ENCODE measurements at places on chromosomes 12 and 14.
A peak's percentile ranks its signal among the peaks of the same experiment; 100 is the strongest.

- H3K27ac ChIP-seq: no peak overlapping the region
- H3K27me3 ChIP-seq: no peaks in the 10 kb centered on the region
- H3K36me3 ChIP-seq: no peaks in the 10 kb centered on the region
- H3K4me3 ChIP-seq: no peak overlapping the region
- peak; percentile 28 for DNase-seq
These were observed 42.0 kb upstream of the RASSF3 start for GRCh38 chr12:64568298-64568697.

DNA sequence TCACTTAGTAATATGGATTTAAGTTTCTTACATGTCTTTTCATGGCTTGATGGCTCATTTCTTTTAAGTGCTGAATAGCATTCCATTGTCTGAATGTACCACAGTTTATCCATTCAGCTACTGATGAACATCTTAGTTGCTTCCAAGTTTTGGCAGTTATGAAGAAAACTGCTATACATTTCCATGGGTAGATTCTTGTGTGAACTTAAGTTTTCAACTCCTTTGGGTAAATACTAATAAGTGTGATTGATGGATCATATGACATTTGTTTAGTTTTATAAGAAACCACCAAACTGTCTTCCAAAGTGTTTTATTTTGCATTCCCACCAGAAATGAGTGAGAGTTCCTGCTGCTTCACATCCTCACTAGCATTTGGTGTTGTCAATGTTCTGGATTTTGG, 119.2 kb downstream of the NAV3 start:
- H3K27ac ChIP-seq: no peak overlapping the region
- no peaks in the 10 kb centered on the region for H3K4me1 ChIP-seq

DNA sequence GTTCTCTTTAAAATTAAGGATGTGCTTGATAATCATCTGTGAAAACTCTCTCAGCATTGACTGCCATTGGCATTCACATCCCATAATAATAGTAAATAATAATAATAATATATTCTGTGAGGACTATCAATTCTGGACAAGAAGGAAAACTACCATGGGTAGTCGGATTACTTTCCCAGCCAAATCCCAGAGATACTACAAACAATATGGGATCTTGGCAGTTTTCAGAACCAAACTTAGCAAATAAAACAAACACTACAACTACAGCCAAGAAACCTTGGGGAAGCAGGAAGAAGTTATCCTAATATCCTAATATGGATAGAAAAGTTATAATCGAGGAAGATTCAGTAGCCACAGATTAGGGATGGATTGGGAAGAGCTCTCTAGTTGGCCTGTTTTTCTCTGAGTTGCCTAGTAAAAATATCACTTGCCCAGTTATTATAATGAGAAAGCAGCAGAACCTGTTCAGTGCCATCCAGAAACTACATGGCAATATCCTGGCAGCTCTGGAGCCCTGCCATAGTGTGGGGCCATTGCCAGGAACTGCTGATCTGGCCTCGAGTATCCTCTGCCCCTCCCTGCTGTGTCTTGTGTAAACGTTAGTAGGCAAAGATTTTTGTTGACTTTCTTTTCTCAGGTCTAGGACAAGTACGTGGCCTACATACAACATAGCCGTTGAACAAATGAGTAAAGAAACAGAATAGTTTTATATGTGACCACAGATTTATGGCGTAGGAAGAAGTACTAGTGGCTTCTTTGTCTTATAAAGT, 193.5 kb downstream of the SLC2A13 start:
- H3K27ac ChIP-seq: no peak overlapping the region
- no peak overlapping the region for H3K4me3 ChIP-seq
- H3K36me3 ChIP-seq: no peaks in the 10 kb centered on the region
- H3K27me3 ChIP-seq: no peaks in the 10 kb centered on the region
- peaks cover 5% of the 10 kb centered on the region for H3K4me1 ChIP-seq

DNA sequence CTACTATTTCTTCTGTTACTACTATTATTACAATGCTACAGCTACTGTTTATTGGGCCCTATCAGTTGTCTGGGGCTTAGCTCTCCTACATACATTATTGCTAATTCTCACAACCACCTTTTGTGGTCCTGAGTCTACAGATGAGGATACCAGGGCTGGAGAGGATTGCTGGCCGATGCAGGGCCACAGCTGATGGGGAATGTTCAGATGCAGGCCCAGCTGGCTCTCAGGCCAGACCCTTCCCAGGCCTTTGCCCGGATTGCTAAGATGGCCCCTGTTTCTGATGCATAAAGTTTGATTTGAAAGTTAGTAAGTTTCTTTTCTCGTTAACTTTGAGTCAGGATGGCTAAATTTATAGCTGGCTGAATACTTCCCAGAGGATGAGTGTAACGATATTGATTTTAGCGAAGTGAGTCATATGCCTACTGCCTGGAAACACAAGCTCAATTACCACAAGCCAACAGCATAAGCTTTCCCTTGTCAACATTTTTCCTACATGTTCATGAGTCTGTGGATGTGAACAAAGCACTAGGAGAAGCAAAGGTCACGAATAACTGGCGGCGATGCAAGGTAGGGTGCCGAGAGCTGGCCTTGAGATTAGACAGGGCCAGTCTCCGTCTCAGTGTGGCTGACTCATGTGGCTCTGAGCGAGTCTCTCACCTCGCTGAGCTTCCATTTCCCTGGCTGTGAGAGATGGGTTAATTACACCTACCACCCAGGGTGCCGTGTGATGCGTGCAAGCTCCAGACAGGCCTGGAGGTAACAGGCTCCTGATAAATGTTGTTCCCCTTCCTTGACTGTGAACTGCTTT, 111.0 kb downstream of the BEGAIN start:
- DNase-seq: no peak
- no peaks in the 10 kb centered on the region for H3K4me1 ChIP-seq
- H3K27ac ChIP-seq: no peak overlapping the region
- H3K36me3 ChIP-seq: no peaks in the 10 kb centered on the region

DNA sequence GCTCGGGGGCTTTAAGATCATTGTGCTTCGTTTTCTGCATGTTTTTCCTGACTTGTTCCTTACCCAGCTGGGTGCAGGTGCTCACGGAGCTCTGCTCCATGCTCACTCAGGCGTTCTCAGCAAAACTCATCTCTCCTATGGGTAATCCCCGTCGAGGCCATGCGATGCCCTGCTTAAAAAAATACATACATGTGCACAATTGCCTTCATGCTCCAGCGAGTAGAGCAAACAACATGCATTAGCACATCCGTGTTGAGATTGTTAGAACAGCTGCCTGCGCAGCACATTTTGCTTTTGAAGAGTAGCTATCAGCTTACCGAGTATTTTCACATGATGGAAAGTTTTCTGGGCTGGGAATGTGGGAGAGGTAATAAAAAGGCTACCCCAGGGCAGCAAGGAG, 16.2 kb downstream of the AACS start:
- H3K27ac ChIP-seq: no peak overlapping the region
- no peaks in the 10 kb centered on the region for H3K36me3 ChIP-seq
- H3K4me3 ChIP-seq: no peak overlapping the region
- H3K27me3 ChIP-seq: no peaks in the 10 kb centered on the region
- H3K4me1 ChIP-seq: no peaks in the 10 kb centered on the region
- no peak for DNase-seq

DNA sequence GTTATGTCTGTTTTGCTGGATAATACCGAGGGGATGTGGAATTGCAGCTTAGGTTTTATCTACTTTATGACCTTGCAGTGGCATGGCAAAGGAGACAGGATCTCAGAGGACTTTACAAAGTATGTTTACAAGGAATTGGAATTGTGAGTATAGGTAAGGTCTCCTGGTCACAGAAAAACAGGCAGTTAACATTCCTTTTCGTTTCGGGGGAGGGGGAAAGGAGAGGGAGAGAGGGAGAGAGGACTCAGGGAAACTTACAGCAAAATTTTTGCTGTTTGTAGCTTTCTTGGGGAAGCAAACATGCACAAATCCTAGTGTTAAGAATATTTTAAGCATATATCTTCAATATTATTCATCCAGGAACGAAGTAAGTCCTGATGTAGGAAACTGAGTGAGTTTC, 590.5 kb upstream of the LRFN5 start:
- no peak overlapping the region for H3K4me3 ChIP-seq
- H3K36me3 ChIP-seq: no peaks in the 10 kb centered on the region
- no peaks in the 10 kb centered on the region for H3K27me3 ChIP-seq
- H3K4me1 ChIP-seq: no peaks in the 10 kb centered on the region

DNA sequence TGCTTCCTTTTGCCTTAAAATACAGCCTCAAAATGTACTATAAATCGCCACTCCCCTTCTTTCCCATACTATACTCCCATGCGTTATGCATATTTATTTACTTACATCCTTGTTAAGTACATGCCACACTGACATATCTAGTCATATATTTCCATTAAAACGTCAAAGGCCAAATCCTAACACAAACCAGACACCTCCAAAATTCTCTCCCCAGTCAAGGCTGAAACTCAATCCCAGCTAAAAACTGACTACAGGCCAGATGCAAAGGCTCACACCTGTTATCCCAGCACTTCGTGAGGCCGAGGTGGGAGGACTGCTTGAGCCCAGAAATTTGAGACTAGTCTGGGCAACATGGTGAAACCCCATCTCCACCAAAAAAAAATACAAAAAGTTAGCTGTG, 5.7 kb upstream of the CAND1 start:
- no peaks in the 10 kb centered on the region for H3K4me1 ChIP-seq
- no peak overlapping the region for H3K4me3 ChIP-seq
- H3K27ac ChIP-seq: no peak overlapping the region
- H3K36me3 ChIP-seq: no peaks in the 10 kb centered on the region
- no peak for DNase-seq

DNA sequence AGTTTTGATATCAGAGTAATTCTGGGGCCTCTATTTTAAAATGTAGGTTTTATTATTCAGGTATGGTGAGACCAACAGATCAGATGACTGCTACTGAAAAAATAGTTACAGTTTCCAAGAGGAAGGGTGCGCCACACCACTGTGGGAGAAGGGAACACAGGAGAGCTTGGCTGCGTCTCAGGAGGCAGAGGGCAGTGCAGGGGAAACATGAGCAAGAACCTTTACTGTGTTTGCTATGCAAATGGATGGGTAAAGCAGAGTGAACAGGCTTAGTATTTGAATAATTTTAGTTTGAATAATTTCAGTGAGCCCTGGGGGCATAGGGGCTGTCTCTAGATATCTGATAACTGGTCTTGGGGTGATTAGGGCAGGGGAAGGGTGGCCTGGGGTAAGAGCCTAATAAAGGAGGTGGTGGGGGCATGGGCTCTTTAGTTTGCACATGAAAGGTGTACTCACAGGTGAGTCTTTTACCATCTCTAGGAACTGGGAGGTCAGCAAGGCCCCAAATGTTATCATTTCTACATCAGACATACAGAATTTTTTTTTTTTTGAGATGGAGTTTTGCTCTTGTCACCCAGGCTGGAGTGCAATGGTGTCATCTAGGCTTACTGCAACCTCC, 196.8 kb upstream of the NEDD1 start:
- no peak for DNase-seq
- no peak overlapping the region for H3K4me3 ChIP-seq
- H3K27ac ChIP-seq: no peak overlapping the region
- no peaks in the 10 kb centered on the region for H3K4me1 ChIP-seq

DNA sequence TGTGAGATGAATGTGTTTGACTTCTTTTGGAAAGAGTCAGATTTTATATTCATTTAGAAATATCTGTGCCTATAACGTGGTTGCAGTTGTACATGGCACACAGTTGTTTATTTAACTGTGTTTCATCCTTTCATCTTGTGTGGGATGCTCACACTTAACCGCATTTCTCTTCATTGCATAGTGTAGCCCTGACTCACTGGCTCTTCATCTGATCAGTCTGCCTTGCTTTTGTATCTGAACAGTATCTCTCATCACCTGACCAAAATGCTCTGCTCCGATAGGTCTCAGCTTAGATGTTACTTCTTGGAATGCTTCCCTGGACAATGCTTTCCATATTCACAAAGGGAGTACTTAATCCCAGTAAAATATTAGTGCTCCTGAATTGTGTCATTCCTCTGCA, 83.4 kb downstream of the PDE3A start:
- H3K4me3 ChIP-seq: no peak overlapping the region
- peaks cover 23% of the 10 kb centered on the region for H3K4me1 ChIP-seq
- H3K27ac ChIP-seq: no peak overlapping the region

DNA sequence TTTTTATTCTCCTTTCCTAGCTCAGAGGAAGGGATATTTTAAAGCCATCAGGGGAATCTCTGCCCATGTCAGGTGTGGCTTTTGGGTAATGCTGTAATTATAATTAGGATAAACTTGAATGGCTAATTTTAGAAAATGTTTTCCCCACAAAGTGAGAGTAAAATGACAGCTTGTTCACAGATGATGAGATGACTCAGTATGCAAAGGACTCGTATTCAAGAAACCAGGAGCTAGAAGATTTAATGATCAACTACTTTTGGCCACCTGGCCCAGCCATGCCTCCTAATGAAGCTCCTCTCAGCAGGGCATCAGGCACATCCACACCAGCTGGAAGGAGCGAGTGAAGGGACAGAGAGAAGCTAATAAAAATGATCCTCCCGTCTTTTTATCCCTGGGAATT, 29.0 kb upstream of the PLEKHG7 start:
- H3K4me3 ChIP-seq: no peak overlapping the region
- DNase-seq: no peak
- no peaks in the 10 kb centered on the region for H3K36me3 ChIP-seq
- no peak overlapping the region for H3K27ac ChIP-seq
- peaks cover 5% of the 10 kb centered on the region for H3K4me1 ChIP-seq

DNA sequence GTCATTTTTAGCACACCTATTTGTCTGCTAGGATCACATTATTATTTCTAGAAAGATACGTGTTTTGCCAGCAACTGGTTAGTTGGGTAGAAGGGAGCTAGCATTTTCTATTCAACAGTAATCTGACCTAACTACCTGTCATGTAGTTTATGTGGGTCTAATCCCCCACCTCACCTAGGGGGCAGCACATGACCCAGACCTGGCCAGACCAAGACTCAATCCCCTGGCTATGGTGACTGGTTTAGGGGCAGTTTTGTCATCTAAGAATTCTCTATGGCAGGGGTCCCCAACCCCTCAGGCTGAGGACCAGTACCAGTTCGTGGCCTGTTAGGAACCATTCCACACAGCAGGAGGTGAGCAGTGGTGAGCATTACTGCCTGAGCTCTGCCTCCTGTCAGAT, 29.5 kb upstream of the EVL start:
- no peak overlapping the region for H3K27ac ChIP-seq
- H3K27me3 ChIP-seq: no peaks in the 10 kb centered on the region
- peaks cover 36% of the 10 kb centered on the region for H3K4me1 ChIP-seq
- H3K4me3 ChIP-seq: no peak overlapping the region
- no peak for DNase-seq
- no peaks in the 10 kb centered on the region for H3K36me3 ChIP-seq

DNA sequence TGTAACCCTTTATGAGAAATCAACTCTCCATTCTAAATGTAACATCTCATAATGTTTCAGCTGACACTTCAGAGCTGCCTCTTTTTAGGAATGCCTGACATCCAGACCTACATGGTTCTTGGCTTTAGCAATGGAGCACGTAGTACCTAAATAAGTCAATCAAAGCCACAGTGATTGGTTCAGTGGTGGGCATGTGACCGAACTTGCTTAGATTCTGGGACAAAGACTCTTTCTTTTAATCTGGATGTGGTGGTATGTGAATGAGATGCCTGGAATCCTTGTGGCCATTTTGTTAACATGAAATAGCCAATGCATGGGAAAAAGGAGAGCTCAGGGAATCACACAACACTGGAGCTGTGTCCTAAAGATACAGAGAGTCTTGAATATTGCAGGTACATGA, 11.8 kb downstream of the GPR65 start:
- no peaks in the 10 kb centered on the region for H3K27me3 ChIP-seq
- H3K4me3 ChIP-seq: no peak overlapping the region
- DNase-seq: no peak
- H3K27ac ChIP-seq: no peak overlapping the region
